Umbilical cord (tissue), 2 donors: ENCODE measurements at places on chromosomes 11 and 22.

- DNase-seq: no peak
These were observed 6.4 kb downstream of the ELFN2 start for GRCh38 chr22:37420686-37421467.

- DNase-seq: no peak
These were observed 1.6 kb downstream of the MRPL17 start for GRCh38 chr11:6681505-6681904.

- no peak for DNase-seq
These were observed 88.6 kb upstream of the LMO1 start for GRCh38 chr11:8352103-8352875.

DNA sequence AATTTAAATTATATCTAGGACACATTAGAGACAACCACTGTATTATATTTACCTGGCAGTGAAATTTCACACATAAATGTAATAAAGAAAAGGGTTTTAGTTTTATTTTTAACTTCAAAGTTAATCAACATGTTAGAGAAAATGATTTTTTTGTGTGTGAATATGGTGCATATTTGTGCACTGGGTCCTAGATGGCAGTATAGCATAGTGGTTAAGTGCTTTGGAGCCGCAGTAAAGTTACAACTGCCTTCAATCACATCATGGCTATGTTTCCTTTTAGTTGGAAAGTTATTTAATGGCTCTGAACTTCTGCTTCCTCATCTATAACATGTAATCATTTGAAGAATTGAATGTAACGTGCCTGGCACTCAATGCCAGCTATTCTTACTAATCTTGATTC, 108.9 kb upstream of the DDI1 start:
- DNase-seq: no peak

GRCh38 chr11:36718451-36718850, 120.4 kb upstream of the RAG2 start:
- DNase-seq: no peak

GRCh38 chr22:44023404-44024287, 456 bp upstream of the PARVB start:
- peak; percentile 33 for DNase-seq

- peak; percentile 44 for DNase-seq
These were observed 50.3 kb downstream of the TRIOBP start for GRCh38 chr22:37747080-37747714.

GRCh38 chr11:111176603-111177002, 68.9 kb upstream of the POU2AF2 start:
- no peak for DNase-seq

DNA sequence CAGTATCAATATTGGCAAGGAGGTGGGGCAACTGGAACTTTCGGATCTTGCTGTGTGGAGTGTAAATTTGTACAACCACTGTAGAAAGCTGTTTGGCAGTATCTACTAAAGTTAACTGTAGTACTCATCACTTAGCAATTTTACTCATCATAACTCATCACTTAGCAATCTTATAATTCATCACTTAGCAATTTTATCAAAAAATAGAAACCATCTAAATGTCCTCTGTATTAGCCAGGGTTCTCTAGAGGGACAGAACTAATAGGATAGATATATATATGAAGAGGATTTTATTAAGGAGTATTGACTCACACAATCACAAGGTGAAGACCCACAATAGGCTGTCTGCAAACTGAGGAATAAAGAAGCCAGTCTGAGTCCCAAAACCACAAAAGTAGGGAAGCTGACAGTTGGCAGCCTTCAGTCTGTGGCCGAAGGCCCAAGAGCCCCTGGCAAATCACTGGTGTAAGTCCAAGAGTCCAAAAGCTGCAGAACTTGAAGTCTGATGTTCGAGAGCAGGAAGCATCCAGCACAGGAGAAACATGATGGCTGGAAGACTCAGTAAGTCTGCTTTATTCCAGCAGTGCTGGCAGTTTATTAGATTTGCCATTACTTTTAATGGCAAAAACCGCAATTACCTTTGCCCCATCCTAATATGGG, 92.9 kb upstream of the USP47 start:
- no peak for DNase-seq
